Stimulated activated CD4-positive, alpha-beta T cell treated with anti-CD3 and anti-CD28 coated beads, Interleukin-1b, Interleukin-23, amount 100 ng/mL, for 24 hours (primary cell): ENCODE measurements at places on chromosomes 4 and X.

GRCh38 chr4:81965454-81965853 lies 408.3 kb downstream of the HNRNPD start:
- no peak for DNase-seq

GRCh38 chrX:27680726-27681125 lies 90.6 kb downstream of the DCAF8L2 start:
- no peak for DNase-seq

DNA sequence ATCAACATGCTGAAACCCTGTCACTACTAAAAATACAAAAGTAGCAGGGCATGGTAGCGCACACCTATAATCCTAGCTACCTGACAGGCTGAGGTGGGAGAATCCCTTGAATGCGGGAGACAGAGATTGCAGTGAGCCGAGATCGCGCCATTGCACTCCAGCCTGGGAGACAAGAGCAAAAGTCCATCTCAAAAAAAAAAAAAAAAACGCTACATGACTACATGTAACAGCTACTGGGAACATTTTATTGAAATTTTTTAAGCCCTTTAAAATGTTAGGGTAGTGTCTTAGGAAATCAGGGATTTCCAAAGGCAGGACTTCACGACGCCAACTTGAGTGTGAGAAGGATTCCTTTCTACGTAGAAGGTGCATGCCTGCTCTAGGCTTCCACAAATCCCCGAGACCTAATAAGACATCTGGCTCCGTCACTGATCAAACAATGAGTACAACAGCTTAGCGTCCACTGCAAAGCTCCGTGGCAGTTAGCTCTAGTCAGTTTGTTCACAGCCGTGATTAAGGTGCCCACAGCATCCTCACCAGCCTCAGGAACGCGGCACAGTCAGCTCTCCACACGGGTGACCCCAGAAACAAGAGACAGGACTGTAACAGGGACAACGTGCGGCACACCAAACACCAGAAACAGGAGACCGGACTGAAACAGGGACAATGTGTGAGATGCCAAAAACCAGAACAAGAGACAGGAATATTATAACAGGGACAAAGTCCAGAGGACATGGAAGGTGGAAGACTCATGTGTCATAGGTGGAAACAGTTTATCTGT lies 33.7 kb downstream of the DHRSX start:
- no peak for DNase-seq

GRCh38 chrX:41105005-41105404 lies 19.8 kb downstream of the USP9X start:
- DNase-seq: no peak

DNA sequence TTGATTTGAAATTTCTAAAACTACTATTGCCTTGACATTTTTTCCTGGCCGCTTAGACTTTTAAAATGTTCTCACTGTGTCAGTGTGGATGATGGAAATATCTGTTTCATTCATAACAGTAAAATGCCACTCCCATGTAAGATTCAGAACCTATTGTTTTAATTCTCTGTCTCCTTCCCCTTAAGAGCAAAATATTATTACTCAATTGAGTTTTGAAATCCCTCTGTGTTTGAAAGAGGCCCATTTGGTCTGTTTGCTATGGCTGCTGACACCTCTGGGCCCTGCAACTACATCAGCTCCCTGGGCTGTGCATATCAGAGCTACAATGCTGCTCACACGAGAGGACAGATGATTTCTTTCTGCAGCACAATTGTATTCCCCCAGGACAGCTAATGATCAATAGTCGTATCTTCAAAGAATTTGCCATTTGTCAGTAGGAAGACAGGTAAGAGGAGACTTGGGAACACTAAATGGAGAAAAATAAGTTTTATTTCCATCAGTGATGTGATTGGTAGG lies 388.0 kb upstream of the GALNT7 start:
- DNase-seq: no peak

DNA sequence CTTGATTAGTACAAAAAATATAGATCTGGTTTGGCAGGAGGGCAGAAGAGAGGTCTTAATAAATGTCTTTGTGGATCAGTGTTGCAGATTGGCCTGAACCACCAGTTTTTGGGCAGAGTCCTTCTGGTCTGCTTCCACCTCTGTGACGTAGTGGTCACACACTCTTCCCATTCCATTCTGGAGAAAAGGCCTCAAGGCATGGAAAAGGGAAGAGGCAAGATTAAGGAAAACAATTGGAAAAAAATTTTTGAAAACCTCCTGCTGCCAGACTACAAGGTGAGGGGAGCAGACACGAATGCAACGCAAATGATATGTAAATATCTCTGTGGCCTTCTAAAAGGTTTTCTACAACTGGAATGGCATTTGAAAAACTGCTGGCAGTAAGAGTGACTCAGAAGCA lies 24.3 kb upstream of the FAM47C start:
- no peak for DNase-seq

- peak; percentile 7 for DNase-seq
Measured at GRCh38 chrX:119118780-119119395, 8.7 kb downstream of the KIAA1210 start.

DNA sequence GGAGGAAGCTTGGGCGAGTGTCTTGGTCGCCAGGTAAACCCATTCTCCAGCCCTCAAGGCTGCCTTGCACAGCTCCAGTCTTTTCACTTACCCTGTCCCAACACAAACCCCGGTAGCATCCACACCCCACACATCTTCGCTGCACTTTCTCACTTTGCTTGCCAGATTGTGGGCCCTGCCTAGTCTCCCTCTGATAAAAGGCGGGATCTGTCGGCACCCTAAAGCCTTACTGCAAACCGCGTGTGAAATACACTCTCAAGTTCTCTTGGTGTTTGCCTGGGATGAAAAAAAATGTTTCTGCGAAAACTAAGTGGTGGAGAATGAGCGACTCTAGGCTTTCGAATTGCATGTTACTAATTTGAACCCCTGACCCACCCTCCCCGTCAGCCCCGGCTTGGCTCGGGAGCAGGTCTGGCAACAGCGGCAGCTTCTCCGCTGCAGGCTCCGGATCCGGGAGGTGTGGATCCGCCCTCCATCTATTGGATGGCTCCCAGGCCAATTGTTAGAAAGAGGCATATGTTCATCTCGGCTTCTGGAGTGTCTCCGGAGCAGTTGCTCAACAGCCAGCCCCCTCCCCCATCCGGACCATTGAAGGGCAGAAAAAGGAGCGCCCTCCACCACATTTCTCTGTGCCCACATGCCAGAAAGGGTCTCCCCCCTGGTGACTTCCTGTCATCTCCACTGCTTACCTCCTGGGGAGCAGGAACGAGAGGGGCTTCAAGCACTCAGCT lies 3.0 kb upstream of the CITED1 start:
- DNase-seq: no peak

- no peak for DNase-seq
Measured at GRCh38 chr4:82491251-82491960, 61.0 kb downstream of the ENOPH1 start.

DNA sequence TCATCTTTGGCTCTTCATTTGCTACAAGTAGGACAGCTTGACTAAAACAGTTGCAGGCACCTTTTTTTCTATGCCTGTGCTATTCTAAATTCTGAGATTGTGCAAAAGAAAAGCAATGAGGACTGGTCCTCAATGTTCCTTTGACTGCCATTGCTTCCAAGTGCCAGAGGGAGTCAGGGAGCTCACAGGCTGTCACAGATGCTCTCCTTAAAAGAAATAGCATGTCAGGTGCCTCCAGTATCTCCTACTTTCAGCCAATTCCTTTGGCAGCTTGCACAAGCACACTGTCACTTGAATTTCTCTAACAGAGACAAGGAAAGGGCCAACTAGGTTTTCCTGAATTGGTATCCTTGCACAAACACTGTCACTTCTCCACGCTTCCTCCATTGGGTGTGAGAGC lies 228.2 kb downstream of the ADGRA3 start:
- DNase-seq: no peak

- no peak for DNase-seq
Measured at GRCh38 chr4:104205116-104205515, 289.6 kb downstream of the CXXC4 start.

GRCh38 chr4:143420227-143420626 lies 83.6 kb downstream of the GAB1 start:
- no peak for DNase-seq

DNA sequence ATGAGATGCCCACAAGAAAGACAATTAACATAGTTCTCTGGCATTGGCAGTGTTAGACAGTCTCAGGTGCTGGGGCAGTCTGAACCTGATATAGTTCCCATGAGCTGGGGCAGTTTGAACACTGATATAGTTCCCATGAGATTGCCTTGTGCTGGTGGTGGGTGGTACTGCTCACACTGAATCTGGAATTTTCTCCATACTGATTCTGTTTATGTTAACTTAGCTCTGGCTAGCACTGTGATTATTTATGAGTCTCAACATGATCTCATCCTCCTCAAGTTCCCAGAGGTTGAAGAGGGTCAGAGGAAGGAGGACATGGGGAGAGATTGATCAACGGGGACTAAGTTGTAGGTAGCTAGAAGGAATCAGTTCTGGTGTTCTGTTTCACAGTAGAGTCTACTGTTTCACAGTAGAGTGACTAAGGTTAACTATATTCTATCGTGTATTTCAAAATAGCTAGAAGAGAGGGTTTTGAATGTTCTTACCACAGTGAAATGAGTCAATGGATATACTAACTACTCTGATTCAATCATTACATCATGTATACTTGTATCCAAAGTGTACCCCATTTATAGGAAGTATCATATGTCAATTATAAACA lies 379.9 kb downstream of the ADAM29 start:
- no peak for DNase-seq

DNA sequence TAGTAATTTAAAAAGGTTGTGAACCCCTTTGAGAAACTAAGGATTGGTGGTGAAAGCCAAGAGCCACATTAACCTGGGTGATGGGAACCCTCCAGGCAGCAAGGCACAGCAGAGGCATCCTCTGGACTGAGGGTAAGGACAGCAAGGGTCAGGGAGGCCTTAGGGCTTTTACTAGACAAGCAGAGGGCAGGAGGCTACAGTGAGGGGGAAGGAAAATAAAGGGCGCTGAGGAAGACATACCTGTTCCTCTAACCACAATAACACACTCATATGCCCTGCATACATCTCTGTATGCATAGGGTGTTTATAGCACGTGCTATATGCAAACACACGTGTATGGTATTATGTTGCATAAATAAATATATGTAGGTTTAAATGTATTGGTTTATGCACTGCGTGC lies 18.7 kb downstream of the GPM6B start:
- no peak for DNase-seq

DNA sequence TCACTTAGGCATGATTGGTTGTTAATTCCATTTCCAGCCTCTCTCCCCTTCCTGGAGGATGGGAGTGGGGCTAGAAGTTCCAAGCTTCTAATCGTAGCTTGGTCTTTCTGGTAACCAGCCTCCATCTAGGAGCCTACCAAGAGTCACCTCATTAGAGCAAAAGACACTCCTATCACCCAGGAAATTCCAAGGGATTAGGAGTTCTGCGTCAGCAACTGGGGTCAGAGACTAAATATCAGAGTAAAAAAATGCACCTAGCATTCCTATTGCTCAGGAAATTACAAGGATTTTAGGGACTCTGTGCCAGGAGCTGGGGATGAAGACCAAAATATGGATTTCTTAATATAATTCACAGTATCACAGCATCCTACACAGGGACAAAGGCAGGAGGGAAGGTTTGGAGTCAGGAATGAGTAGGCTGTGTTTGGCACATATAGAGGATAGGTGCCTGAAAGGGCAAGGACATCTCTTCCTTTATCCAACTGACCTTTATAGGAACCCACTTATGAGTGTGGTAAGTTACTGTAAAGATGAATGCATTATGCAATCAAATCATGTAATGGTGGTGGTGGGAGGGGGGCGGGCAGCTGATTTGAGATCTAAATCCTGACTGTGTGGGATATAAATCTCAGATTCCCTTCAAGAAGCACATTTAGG lies 30.5 kb upstream of the LIMCH1 start:
- no peak for DNase-seq

DNA sequence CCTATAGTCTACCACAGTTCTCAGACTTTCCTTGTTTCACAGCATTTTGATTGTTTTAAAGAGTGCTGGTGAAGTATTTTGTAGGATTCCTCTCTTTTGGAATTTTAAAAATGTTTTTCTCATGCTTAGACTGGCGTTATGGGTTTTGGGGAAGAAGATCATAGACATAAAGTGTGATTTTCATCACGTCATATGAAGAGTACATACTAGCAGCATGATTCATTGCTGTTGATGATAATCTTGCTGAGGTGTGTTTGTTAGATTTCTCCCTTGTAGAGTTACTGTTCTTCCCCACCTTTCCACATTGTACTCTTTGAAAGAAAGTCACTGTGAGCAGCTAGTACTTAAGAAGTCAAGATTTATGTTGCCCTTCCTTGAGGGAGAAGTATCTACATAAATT lies 396.1 kb upstream of the GNPDA2 start:
- DNase-seq: no peak
